ENCODE measurements at places on chromosomes 7 and 10.

DNA sequence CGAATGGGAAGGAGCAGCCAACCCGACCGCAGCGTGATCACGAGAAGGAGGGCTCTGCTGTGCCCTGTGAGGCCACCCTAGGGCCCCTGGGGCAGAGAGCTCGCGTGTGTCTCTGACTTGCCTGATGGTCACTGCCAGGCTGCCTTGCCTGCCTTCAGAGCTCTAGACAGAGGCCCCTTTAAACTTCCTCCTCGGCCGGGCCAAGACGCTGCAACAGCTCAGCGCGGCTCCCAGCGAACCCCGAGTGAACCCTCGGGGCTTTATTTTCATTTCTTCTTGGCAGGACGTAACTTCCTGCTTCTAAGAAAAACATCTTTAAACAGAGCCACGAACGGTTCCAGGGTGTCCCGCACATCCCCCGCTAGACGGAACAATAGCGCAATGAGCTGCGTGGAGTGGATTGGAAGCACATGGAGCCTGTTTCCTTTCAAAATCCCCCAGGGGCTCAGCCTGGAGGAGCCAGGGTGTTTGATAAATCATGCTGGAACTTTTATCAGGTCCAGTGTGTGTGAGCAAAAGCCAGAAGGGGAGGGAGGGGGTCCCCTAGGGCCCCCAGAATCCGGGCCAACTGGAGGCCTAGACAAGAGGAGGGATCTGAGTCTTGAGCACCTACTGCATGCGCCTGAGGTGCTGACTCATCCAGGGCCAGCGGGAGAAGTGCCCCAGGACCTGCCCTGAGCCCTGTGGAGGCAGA lies 134.1 kb upstream of the GDF10 start:
- DNase-seq, result no peak

DNA sequence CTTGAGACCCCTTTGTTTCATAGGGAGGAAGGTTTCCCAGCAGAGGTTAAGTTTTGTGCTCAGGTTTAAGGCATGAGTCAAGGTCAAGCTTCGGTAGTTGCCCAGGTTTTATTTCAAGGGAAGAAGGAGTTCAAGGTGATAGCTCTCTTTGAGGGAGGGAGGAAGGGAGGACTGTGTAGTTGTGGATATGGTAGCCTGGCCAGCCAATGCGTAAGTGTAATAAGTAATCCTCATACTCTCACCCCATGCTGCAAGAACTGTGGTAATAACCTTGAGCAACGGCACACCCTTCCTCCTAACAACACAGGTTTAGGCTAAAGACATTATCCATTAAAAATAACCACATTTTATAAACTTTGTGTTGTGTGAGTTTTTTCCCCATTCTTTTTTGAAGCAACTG lies 478.9 kb downstream of the KCNMA1 start:
- DNase-seq, result no peak

DNA sequence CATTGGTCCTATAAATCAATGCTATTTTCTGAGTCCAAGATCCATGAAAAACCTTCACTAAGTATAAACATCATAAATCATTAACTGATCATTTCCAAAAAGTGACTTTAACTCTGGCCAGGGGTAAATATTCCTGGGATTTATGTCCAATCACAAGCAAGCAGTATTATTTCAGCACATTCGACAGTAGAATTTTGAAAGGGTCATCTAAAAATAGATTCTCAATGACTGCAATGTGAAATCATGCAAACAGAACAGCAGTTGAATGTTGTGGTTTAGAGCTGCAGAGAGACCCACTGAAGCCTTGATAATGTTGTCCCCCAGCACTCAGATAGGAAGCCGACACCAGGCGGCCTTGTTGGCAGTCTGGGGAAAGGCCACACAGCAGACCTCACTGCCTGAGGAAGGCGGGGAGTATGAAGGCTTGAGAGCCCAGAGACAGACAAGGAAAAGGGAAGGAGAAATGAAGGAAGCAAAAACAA lies 38.1 kb downstream of the FAM107B start:
- DNase-seq, result no peak

GRCh38 chr10:83153714-83154113 lies 985.6 kb upstream of the GHITM start:
- DNase-seq, result no peak

DNA sequence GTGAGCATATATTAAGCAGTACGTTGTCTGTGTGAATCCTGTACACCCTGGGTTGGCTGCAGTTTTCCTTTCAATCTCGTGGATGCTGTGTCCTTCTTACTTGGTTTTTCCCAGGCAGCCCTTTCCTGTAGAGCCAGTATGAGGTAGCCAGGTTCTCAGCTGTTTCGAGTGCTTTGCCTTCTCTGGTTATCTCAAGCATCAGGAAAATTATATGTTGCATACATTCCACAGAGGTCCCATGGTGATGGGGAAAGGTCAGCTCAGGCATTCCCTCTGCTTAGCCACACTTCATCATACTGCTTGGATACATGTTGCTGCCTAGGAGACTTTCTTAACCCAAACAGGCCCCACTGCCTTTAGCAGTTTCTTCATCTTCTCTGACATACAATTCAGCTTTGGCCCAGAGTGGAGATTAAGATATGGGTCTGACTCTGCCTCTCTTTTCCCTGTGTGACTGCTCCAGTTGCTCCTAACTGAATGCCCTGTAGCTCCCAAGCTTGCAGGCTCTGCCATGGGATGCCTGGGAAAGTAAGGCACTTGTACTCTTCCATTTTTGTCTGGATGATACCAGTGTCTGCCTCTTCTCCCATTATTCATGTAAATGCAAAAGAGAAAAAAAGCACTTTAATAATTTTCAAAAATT lies 11.3 kb downstream of the GNAI1 start:
- no peak for DNase-seq

DNA sequence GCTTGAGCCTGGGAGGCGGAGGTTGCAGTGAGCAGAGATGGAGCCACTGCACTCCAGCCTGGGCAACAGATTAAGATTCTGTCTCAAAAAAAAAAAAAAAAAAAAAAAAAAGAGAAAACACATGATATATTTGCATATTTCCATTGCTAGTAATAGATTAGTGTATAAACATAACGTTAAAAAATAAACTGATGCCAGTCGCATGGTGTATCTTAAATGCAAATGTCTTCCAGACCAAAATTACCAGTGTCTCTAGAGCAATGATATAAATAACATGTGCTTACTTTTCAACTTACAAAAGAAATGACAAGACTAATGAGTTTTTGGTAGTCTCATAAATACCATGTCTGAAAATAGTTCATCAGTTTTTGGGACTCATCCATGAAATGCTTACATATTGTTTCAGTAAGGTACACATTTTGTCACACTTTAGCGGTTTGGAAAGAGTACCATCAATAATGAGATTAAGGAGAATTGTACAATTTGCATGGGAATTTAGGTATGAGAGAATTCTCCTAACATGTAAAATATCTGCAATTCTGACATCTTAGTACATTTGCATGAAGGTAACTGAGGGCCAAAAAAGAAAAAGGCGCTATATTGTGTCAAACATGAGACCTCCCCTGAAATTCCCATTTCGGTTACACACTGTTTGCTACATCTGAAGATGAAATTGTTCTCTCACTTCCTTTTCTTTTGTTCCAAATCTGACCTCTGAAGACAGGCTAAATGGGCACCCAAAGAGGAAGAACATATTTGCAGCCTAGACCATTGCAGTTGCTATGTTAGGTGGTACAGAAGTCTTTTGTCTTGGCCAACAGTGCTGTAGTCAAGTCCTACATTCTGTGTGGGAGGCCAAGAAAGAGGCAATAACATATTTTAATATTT lies 51.5 kb upstream of the PIP4K2A start:
- DNase-seq, result no peak

GRCh38 chr7:29035044-29035740 lies 77.1 kb upstream of the TRIL start:
- peak; percentile 69 for DNase-seq

DNA sequence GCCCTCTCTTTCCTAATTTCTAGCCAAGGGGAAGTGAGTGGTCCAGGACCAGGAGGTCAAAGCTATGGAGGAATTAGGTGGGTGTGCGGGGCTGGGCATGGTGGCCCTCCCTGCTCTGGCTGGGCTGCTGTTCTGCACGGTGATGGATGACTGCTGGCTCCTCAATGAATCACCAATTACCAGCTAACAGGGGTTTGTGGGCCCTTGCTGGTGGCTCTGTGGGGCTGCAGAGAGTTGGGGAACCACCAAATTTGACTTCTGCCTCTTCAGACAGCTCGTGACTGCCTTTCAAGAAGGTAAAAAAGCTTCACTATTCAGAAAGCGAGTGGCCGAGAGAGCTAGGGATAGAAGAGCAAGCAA lies 35.0 kb upstream of the HABP2 start:
- no peak for DNase-seq

Measured in activated CD4-positive, alpha-beta T cell treated with anti-CD3 and anti-CD28 coated beads, Interleukin-2, Interleukin-4, amounts not matched to agents 100 ng/mL and 50 ng/mL, durations not matched to agents 16 hours and 8 hours (primary cell).